ENCODE measurements at places on chromosomes 3 and 15.

GRCh38 chr15:34716111-34716510 lies 38.7 kb downstream of the GJD2 start:
- no peak for DNase-seq

DNA sequence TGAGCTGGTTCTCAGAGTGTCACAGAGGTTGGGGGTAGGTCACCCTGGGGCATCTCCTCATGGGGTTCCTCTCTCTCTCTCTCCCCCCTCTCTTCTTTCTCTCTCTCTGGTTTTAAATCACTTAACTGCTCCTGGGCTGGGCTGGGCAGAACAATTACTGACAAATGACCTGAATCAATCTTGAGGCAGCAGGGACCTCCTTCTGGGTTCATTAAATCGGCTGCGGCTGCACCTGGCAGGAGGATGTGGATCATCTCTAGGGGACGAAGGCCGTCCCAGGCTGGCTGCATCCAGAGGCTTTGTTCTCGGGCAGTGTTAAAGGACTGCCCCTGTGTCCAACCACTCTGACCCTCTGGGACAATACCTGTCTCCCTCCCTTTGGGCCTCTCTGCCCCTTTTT lies 143.1 kb downstream of the TLE3 start:
- DNase-seq: no peak

DNA sequence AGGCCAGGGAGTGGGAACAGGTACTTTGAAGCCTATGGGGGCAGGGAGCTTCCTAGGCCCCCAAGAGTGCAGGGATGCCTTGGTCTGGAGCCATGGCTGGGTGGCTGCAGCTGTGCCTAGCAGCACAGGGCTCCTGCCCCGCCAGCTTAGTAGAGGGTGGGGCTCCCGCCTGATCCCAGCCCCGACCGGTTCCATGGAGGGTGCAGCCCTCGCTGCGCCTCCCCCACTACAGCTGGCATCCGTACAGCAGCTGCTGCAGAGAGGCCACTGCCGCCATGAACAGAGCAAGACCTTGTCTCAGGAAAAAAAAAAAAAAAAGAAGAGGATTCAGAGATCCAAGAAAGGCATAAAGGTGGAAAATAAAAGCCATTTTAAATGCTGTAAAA lies 277.2 kb downstream of the UBE2E2 start:
- no peak for DNase-seq

- no peak for DNase-seq
Observed at GRCh38 chr3:55790596-55791350, 303.7 kb upstream of the WNT5A start.

GRCh38 chr3:143352850-143353550 lies 233.4 kb downstream of the CHST2 start:
- DNase-seq: no peak
